ENCODE measurements at places on chromosomes 7 and 10.

DNA sequence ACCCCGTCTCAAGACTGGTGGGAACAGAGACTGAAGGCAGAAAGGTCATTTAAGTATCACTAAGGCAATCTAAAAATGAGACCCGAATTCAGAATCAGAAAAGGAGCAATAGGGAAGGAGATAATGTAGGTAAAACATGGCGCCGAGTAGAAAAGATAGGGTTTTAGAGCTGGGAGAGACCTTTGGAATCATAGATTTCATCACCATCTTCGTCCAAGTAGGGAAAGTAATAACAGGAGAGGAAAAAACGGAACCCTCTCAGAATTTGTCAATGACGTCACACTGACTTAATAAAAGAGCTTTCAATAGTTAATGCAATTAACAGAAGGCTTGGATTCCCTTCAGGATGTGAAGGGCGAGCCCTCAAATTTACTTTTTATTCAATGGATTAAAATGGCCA lies 1.0 kb upstream of the UBN2 start:
- DNase-seq = no peak

DNA sequence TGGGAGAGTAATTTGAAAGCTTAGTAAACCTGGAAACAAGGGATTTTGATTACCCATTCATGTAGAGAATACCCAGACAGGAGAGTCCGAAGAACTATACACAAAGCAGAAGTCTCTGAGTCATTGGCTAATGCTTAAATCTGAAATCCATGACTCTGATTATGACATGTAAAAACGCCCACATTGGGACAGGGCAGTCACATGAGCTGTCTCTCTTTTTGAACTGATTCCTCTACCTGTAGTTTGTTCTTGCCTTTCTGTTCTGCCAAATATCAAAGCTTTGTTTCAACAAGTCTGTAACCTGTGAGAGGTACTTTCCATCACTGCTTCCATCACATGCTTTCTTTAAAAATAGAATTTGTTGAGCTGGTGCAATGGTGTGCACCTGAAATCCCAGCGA lies 4.3 kb upstream of the GPNMB start:
- DNase-seq = no peak

DNA sequence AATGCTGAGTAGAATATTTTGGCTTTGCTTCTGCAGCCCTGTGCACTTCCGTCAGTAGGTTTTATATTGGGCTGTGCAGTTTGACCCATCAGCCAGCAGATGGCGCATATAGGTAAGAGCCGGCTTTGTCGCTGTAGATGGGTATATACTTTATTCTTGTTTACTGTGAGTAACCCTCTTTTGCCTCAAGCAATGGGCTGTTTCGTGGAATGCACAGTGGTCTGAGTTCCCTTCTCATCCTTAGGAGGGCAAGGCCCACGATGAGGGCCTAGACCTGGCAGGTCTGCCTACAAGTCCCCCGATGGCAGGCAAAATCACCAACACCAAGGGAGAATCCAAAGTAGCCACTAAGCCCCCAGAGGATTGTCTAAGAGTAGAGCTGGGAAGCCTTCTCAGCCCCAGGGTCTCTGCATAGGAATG lies 1002.9 kb upstream of the KCND2 start:
- DNase-seq = peak; percentile 63

- peak; percentile 63 for DNase-seq
Observed at GRCh38 chr10:74898201-74898976, 72.0 kb downstream of the KAT6B start.

Data from hematopoietic multipotent progenitor cell (in vitro differentiated cells).